Stimulated activated CD8-positive, alpha-beta memory T cell treated with anti-CD3 and anti-CD28 coated beads, Interleukin-15, amount 100 ng/mL, for 24 hours (primary cell): ENCODE measurements at places on chromosomes 2 and 18.

DNA sequence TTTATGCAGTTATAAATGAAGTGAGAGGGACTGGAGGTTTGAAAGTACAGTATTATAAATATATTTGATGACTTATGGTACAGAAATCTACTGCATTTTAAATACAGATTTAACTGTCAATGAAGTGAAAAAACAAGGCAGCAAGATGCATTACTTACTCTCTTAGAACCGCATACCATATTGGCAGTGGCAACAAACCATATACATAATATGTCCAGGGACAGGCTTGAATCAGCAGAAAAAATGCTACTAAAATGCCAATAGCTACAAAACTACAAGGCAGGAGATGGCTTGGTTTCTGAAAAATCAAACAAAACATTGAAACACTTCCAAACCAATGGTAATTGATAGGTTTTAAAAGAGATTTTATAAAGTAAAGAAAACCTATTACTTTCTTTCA lies 77.2 kb downstream of the PIGN start:
- no peak for DNase-seq

- DNase-seq, result no peak
Observed at GRCh38 chr2:172376505-172377125, 50.8 kb upstream of the ITGA6 start.

- no peak for DNase-seq
Observed at GRCh38 chr2:8729939-8730338, 48.1 kb downstream of the ID2 start.

GRCh38 chr18:41783065-41783818 lies 171.8 kb upstream of the PIK3C3 start:
- no peak for DNase-seq

DNA sequence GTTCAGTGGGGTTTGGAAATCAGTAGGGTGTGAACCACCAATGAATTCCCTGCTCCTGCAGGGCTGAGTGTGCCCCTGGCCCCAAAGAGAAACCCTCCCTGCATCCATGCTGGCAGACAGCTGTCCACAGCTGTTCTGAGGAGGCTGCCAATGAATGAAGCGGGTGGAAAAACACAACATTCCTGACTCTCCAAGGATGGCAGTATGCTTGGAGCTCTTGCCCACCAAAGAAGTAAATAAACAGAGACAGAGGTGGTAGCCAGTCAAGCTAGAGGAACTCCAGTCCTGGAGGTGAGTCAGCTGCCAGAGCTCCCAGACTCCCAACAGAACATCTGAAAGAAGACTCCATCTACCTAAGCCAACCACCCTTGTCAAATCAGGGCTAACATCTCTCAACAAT lies 6.2 kb downstream of the ZBTB7C start:
- no peak for DNase-seq

DNA sequence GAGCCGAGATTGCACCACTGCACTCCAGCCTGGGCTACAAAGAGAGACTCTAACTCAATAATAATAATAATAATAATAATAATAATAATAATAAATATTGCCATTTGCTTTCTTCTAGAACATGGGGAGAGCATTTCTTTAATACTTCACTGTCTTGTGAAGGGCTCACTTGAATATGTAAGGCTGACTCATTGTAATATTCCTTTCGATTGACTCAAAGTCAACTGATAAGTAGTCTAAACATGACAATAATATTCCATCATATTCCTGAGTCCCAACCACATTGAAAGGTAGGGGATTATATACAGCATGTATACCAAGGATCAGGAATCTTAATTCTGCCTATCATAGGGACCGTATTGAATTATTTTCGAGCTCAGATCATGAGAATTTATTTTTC lies 949.2 kb downstream of the DSC3 start:
- no peak for DNase-seq

GRCh38 chr2:98734823-98735260 lies 3.9 kb upstream of the MGAT4A start:
- DNase-seq, result no peak

DNA sequence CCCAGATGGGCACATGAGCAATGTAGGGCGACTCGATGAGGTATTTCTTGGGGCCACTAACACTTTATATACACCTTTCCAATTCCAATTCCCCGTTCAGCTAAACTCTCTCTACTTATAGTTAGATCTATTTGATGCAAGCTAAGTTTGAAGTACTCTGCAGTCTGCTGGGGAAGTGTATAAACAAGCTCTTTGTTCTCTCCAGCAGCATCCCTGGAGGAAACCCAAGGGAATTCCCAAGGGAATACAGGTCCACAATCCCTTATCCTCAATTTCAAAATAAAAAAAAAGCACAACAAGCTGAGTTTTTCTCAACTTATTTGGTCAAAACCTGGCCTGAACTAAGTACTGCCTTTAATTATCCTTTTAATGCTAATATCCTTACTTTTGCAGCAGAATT lies 433.3 kb downstream of the NBAS start:
- DNase-seq, result no peak

DNA sequence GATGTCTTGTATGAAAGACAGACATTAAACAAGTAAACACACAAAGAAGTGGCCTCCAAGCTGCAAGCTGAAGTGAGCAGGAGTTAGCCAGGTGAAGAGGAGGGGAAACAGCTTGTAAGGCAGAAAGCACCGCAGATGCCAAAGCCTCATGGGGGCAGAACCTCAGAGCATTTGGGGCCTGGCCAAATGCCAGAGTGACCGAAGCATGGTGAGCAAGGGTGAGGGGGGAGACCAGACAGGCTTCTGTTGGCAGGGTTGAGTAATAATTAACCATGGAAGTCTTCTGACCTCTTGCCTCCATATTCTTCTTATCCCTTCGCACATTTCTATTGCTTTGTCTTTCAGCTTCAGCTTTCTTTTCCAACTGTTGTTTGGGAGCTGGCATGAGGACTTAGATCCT lies 5.6 kb downstream of the QPCT start:
- no peak for DNase-seq

- no peak for DNase-seq
Observed at GRCh38 chr2:195121341-195121740, 535.7 kb upstream of the SLC39A10 start.

DNA sequence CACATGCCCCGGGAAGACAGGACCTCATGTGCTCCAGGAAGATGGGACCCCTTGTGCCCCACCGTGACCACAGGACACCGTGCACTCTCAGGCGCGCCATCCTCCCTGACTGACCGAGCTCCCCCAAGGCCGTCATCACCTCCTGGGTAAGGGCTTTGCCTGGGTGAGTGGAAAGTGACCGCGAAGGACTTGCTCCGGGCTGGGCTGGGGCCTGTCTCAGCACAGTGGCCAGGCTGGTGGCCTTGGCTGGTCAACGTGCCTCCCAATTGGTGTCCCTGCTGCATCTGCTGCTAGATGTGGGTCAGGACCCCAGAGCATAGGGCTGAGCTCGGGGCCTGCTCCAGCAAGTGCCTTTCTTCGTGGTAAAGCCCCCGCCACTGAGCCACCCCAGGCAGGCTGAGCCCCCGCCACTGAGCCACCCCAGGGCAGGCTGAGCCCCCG lies 69.7 kb upstream of the CTDP1 start:
- no peak for DNase-seq

DNA sequence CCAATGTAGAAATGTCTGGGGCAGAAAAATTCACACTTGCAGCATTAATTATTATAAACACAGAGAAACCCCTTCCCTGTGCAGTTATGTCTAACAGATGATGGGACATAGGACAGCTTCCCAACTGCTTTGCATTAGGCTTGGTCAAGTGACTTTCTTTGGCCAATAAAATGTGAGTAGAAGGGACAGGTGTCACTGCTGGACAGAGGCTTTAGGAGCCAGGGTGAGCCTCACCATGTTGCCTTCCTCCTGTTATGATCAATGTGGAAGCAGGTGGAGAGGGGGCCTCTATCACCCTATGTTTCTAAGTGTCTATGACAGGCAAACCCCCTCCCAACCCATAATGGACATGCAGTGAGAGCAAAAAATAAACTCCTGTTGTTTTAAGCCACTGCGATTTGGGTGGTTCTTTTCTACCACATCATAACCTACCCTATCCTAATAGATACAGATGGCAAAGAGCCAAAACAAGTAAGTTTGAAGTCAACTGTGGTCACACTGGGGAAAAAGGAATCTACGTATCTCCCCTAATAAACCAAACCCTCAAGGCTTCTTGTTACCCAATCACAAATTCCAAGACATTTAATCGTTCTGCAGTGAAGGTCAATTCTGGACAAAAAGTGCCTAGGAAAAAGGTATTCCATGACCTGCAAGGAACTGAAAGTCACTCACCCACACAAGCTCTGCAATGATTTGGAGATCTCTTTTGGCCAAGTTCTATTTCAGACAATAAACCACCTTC lies 28.6 kb upstream of the POU3F3 start:
- no peak for DNase-seq

DNA sequence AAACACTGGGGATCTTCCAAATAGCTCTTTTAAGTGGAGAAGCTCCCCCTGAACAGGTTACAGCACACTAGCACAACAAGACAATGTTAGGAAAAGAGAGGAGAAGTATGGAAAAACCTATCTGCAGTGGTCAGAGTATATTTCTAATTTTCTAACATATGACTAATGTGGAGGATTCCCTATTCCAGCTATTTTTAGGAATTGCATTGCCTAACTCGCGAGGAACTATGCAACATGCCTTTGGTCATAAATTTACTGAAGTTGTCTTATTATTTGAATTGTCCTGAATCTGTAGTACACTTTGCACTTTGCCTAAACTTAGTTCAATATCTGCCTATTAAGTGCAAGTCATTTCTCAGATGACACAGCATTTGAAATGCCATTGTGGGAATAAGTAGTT lies 381.4 kb downstream of the CCDC85A start:
- DNase-seq, result no peak

DNA sequence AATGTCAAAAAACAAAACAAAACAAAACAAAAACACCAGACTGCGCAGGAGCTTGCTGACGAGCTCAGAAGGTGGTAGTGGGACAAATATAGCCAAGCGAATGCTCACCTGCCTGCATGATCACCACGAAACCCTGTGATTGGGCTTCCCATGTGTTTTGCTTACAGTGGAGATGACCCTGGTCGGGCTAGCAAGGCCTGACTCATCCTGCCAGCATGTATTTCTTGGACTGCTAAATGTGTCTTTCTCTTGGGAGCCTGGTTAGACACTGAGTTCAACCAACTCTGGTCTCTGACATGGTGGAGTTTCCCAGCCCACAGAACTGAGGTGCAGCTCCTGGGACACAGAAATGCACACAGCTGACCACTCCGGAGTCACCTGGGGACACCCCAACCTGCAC lies 30.7 kb upstream of the DUSP2 start:
- no peak for DNase-seq

- DNase-seq, result no peak
Observed at GRCh38 chr2:88903749-88904353, 212.4 kb downstream of the RPIA start.

- no peak for DNase-seq
Observed at GRCh38 chr2:27407798-27408491, 1.4 kb downstream of the PPM1G start.

- no peak for DNase-seq
Observed at GRCh38 chr2:175372704-175373701, 191.5 kb upstream of the ATP5MC3 start.
